Left kidney (tissue), 8 donors: ENCODE measurements at places on chromosomes 5 and 9.

DNA sequence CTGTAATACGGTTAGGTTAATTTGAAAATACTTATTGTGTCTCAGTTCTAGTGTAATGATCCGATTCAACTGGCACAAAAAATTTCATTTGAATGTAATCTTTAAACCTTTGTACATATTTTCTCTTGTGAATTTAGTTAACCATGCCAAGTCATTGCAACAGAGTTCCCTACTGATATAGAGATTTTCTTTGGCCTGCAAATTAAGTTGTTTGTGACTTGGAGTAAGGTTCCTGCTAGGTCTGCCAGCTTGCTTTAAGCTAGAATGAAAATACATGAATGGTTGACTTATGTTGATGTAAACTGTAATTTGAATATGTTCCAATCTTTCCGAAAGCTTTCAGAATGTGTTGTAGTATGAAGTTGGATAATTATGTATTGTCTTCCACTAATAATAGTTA lies 1004.1 kb upstream of the EDIL3 start:
- no peak for DNase-seq

DNA sequence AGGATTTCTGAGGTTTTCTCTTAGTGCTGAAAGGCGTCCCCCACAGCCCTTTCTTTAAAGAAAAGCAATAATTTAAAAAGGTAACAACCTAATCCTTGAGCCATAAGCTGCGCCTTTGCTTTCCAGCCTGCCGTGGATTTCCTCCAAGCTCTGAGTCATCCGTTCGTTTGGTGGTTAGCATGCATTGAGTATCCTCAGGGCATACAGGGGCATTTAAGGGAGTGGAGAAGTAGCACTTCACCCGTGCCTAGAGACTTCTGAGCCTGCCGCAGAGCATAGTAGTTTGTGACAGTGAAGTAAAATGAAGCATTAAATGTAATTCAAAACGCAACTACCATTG lies 892 bp upstream of the TNC start:
- DNase-seq, result peak; percentile 58

- DNase-seq, result no peak
Measured at GRCh38 chr9:20319641-20320337, 302.5 kb downstream of the MLLT3 start.

DNA sequence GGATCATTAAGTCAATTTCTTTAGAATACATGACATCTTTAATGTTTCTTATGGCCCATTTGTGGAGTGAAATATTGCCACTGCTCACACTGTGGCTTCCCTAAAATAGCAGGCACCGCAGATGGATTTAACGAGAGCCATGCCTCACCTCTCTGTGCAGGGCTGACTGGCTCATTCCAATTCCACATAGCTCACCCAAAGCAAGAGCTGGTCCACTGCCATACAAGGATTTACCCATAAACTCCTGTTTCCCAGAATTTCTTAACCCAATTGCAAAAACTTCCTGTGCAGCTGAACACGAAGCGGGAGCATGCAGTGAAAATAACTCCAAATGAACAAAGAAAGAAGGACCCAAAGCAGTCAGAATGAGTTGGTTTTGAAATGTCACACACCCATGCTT lies 159.5 kb downstream of the BAAT start:
- DNase-seq, result no peak

GRCh38 chr5:162995568-162995967 lies 441.8 kb upstream of the CCNG1 start:
- DNase-seq, result no peak

GRCh38 chr5:178542455-178542854 lies 47.7 kb downstream of the COL23A1 start:
- DNase-seq, result peak; percentile 67

- DNase-seq, result no peak
Measured at GRCh38 chr9:10235376-10235775, 377.4 kb downstream of the PTPRD start.

- no peak for DNase-seq
Measured at GRCh38 chr9:86708918-86709835, 238.1 kb downstream of the GAS1 start.

GRCh38 chr5:132296412-132297016 lies 2.3 kb downstream of the SLC22A4 start:
- no peak for DNase-seq
